COR-L47 (cell line): ENCODE measurements at places on chromosomes 5 and 9.
A peak's percentile ranks its signal among the peaks of the same experiment; 100 is the strongest.

GRCh38 chr5:28823231-28823630 lies 1784.8 kb upstream of the CDH9 start:
- no peak for DNase-seq

DNA sequence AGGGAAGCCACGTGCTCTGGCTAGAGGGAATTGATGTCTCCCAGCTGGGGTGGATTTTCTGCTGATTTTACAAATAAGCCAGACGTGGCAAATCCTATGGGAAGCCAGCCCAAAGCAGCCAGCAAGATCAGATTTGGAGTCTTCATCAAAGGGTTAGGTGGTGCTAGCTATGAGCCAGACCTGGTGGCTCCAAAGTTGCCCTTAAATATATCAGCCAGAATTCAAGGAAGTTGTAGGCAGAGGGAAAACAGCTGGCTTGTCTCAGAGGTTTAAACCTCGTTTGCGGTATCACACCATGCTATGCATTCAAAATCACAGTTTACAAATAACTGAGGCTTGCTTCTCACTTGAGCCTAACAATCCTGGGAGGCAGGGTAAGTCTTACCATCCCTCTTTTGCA lies 313.2 kb downstream of the MLLT3 start:
- DNase-seq: no peak

DNA sequence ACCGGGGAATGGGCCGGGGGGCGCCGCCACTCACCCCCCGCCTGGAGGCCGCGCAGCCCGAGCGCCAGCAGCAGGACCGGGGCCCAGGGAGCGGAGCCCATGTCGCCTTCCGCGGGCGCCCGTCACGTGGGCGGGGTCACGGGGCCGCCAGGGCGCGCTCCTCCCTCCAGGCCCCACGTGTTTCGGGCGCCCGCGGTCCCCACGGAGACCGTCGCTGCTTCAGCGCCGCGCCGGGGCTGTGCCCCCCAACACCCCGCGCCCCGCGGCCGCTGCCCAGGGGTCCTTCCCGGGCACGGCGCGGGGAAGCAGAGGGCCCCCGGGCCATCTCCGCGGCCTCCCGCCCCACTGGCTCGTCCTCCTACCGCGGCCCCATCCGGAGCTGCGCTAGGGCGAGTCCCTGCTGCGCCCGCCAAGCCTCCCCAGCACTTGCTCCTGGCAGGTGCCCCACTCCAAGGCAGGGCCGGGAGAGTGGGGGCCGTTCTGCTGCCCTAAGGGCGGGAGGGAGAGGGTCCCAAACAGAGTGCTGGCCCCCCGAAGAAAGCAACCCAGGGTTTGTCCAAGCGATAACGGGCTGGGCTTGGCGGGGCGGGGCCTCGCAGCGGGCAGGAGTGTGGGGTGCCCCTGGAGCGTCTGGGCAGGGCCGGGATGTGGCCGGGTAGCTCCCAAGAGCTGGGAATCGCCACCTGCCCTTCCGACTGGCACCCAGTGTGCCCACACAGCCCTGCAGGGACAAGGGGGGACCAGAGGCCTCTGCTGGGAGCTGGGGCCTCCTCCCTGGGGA lies at the start of gene DPP7:
Gene DPP7 (minus strand): TSS at position 121 of the 781 bp plus-strand sequence. CDS start 20 bp downstream, at position 101.
- peak; percentile 43 for DNase-seq

- no peak for DNase-seq
These were observed 24.6 kb downstream of the TUT7 start for GRCh38 chr9:86329649-86330048.

DNA sequence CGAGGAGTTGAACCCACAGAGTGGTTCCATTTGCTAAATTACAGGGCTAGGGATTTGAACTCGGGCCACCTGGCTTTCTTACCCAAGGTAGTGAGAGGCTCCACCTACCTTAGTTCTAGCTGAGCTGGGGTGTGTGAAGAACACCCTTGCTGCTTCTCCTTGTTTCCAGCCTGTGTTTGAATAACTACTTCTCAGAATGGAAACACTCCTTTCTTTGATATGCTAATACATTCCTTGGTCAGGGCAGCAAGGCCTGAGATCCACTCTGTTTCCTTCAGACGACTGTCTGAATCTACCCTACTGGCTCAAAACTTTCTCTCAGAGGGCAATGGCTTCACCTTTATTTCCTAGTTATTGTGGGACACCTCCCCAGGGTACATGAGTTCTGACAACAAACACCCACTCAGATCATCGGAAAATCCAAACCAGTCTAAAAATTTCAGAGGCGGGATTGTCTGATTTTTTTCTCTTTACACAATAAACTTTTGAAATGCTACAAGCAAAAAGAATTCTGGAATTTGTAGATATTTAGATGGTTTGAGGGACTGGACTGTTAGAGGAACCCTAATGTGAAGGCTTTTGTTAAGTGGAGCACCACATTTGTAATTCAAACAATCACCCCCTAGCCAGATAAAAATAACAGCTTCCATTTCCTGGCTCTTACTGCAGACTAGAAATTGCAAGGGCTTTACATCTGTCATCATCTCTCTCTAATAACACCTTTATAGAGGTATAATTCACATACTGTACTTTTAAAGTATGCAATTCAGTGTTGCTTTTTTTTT lies 4.0 kb upstream of the ATP6V1G1 start:
- no peak for DNase-seq

GRCh38 chr9:79268806-79269205 lies 303.0 kb upstream of the TLE4 start:
- DNase-seq: peak; percentile 49

- DNase-seq: no peak
These were observed 5.5 kb downstream of the ZNF354C start for GRCh38 chr5:179065703-179066102.

GRCh38 chr5:82426464-82427154 lies 148.5 kb upstream of the RPS23 start:
- no peak for DNase-seq

DNA sequence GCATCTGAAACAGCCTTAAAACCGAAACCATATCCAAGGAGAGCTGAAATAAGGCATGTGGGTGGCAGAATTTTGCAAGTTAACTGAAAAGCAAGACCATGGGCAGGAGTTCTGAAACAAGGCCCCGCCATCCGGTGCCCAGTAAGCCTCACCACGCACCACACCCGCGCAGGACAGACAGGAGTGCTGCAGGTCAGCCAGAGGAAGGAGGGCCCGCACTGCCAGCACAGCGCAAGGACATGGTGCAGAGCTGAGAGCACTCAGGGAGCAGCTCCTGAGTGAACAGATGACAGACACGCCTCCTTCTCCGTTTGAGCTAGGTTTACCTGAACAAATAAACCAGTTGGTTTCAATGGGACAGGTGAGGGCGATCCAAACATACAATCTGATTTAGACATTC lies 16.5 kb upstream of the ISCA1 start:
- no peak for DNase-seq

DNA sequence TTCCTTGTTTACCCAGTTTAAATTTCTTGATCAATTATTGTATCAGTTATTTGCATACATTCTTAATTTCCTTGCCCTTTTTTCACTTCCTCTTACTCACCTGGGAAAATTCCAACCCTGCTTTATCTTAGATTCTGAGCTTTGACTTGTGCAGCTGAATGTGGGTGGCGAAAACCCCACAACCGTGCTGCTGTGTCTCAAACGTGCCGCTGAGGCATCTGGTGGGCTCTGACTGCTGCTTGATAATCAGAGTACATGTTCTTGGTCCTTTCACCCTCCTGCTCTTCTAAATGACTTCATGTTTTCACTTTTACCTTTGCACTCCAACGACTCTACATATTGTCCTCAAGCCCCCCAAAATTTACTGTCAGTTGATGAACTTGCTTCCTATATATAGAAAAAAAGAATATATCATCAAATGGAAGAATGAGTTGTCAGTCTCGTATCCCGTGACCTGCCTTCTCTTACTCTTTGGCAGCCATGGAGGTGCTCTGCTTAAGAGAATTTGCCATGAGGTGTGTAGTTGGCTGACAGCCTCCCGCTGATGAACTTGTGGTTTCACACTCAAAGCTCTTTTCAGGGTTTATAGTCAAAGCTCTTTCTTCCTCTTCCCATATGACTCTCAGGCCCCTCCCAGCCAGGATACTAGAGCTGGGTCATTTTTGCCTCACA lies 14.0 kb upstream of the JAK2 start:
- DNase-seq: no peak

DNA sequence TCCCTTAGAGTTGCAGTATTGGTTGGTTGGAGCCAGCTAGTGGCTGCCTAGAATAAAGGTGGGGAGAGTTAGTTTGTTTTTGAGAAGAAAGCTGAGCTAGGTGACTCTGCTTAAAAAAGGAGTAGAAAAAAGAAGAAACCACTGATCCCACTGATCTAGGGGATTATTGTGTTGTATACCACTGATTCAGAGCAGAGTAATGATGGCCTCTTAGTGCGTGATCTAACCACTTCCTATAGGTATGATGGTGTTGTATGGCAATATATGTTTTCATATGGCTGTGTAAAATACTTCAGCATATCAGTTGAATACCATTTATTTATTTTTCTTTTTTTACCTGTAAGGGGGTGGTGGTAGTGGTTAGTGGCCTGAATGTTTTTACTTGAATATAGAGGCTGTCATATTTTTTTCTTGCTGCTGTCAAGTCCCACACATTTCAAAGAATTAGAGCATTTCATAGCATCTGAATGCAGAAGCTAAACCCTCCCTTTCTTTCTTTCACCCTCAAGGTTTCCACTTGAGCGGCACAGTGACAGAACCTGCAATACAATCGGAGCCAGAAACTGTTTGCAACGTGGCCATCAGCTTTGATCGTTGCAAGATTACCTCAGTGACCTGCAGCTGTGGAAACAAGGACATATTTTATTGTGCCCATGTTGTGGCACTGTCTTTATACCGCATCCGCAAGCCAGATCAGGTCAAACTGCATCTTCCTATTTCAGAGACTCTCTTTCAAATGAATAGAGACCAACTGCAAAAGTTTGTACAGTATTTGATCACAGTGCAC lies 140.3 kb downstream of the ZSWIM6 start:
- DNase-seq: no peak

- DNase-seq: peak; percentile 37
These were observed at the start of gene PTPDC1 for GRCh38 chr9:94084314-94084713. PTPDC1 (plus strand) TSS chr9:94084464; CDS start chr9:94084531, 67 bp downstream.

- DNase-seq: no peak
These were observed 34.0 kb upstream of the RXRA start for GRCh38 chr9:134291961-134292871.

DNA sequence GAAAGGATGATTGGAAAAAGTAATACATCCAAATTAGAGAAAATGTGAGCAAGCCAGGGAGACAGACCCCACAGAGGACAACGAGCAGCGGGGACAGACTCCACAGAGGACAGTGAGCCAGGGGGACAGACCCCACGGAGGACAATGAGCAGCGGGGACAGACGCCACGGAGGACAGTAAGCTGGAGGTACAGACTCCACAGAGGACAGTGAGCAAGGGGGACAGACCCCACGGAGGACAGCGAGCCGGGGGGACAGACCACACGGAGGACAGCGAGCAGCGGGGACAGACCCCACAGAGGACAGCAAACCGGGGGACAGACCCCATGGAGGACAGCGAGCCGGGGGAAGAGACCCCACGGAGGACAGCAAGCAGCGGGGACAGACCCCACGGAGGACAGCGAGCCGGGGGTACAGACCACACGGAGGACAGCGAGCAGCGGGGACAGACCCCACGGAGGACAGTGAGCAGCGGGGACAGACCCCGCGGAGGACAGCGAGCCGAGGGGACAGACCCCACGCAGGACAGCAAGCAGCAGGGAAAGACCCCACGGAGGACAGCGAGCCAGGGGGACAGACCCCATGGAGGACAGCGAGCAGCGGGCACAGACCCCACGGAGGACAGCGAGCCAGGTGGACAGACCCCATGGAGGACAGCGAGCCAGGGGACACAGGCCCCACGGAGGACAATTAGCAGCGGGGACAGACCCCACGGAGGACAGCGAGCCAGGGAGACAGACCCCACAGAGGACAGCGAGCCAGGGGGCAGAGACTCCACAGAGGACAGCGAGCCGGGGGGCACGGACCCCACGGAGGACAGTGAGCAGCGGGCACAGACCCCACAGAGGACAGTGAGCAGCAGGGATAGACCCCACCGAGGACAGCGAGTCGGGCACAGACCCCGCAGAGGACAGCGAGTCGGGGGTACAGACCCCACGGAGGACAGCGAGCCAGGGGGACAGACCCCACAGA lies 1.9 kb upstream of the ZDHHC11 start:
- DNase-seq: no peak

- peak; percentile 9 for DNase-seq
These were observed 246.5 kb downstream of the DMRTA1 start for GRCh38 chr9:22693156-22693555.

- DNase-seq: no peak
These were observed 36.2 kb downstream of the NEK6 start for GRCh38 chr9:124293718-124294506.

- DNase-seq: no peak
These were observed 95.9 kb downstream of the UGCG start for GRCh38 chr9:111992523-111992922.

GRCh38 chr5:32542216-32543059 lies 42.9 kb upstream of the SUB1 start:
- no peak for DNase-seq

DNA sequence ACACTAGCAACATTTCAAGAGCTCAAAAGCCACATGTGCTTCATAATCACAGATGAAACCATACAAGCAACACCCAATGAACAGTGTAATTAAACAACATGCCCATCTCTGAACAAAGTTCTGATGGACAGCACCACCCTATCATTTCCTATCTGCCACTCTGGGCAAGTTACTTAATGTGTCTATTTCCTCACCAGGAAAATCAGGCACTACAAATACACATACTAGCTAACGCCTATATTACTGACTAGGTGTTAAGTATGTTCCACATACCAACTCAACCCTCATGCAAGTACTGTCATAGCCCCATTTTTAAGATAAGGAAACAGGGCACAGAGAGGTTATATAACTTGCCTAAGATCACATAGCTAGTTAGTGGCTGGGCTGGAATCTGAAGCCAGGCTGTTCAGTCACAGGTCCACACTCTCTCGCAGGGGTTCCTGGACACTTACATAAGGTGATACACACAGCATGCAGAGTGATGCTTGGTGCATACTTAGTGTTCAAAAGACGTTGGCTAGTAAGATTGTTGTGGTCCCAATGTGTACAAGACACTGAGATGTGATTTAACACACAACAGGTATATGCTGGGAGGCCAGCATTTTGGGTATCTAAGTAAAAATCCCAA lies 24.2 kb downstream of the CORO2A start:
- DNase-seq: no peak

DNA sequence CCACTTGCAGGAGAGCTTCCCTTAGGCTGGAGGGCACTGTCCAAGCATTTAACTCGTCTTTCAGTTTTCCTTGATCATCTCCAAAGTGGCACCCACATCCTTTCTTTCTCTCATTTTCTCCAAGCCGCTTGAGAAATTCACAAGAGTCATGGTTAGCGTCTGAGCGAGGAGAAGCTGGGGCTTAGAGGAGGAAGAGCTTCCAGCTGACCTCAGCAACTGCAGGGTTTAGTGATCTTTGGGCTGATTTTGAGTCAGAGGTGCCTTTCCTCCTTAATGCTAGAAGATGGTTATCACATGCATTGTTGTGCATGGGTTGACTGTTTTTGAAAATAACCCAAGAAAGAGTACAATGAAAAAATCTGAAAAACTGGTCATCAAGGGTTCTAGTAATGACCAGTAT lies 134.7 kb downstream of the GADD45G start:
- no peak for DNase-seq

- no peak for DNase-seq
These were observed 32.1 kb upstream of the SLC6A3 start for GRCh38 chr5:1477341-1477740.

GRCh38 chr5:58499941-58500340 lies 8.7 kb downstream of the GAPT start:
- no peak for DNase-seq
